MCF 10A (cell line): ENCODE measurements at places on chromosomes 13 and 19. TPM values are rescaled to one million over a fixed set of nuclear protein-coding genes. Genes with fewer than 3 reads are reported as not detected.
A peak's percentile ranks its signal among the peaks of the same experiment; 100 is the strongest.

- no peak overlapping the region for H3K4me3 ChIP-seq
- H3K27ac ChIP-seq: no peak overlapping the region
- no peaks in the 10 kb centered on the region for H3K36me3 ChIP-seq
- no peaks in the 10 kb centered on the region for H3K27me3 ChIP-seq
- no peak for DNase-seq
These were observed 39.4 kb downstream of the ZNF136 start for GRCh38 chr19:12202250-12202649.

GRCh38 chr19:39568604-39569003 is 28.6 kb upstream of the EID2 start:
- peaks cover 23% of the 10 kb centered on the region for H3K27me3 ChIP-seq
- no peak overlapping the region for H3K27ac ChIP-seq
- peak; percentile 25 for DNase-seq
- H3K4me3 ChIP-seq: no peak overlapping the region
- H3K36me3 ChIP-seq: no peaks in the 10 kb centered on the region

- no peak for DNase-seq
- peaks cover 25% of the 10 kb centered on the region for H3K27me3 ChIP-seq
These were observed 67.4 kb downstream of the MCF2L start for GRCh38 chr13:113036401-113036800.

DNA sequence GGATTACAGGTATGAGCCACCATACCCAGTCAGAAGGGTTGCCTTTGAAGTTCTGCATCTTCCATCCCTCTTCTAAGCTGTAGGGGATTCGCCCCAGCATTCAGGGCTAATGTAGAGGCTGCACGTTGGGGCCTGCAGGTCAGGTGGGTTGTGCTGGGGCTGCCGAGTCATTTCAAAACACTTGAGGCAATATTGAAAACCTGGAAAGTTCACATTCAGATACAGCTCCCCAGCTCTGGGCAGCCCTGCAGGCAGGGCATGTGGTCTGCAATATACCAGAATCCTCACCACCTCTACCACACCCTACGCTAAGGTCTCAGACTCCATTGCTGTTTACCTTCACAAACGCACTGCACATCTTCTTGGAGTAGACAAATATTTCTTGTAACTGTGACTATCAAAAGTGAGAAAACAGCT is 24.6 kb downstream of the CCNE1 start:
- peaks cover under 1% of the 10 kb centered on the region for H3K4me1 ChIP-seq
- no peak for DNase-seq
- no peaks in the 10 kb centered on the region for H3K36me3 ChIP-seq
- no peaks in the 10 kb centered on the region for H3K27me3 ChIP-seq

- H3K27ac ChIP-seq: no peak overlapping the region
- H3K4me3 ChIP-seq: no peak overlapping the region
- H3K36me3 ChIP-seq: peaks cover 63% of the 10 kb centered on the region
- DNase-seq: no peak
These were observed 7.9 kb downstream of the SAMD4B start for GRCh38 chr19:39350156-39350555.

DNA sequence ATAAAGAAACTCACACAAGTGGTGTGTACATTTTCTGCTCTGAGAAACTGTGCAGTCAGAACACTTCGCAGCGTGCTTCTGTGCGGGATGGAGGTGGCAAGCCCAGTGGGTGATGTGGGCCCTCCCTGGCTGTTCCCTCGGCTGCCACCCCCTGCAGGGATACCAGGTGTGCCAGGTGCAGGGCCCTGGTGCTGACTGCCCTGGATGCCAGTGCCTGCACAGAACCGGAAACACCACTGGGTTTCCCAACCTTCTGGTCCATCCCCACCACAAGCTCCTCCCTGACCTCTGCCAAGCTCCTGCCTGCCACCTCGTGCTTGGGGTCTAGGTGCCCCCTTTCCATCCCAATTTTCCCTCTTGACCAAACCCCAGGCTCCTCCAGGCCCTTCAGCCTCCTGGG is 81.9 kb upstream of the MCF2L start:
- no peak for DNase-seq
- no peaks in the 10 kb centered on the region for H3K4me1 ChIP-seq
- no peaks in the 10 kb centered on the region for H3K36me3 ChIP-seq
- H3K4me3 ChIP-seq: no peak overlapping the region
- H3K27ac ChIP-seq: no peak overlapping the region
- no peaks in the 10 kb centered on the region for H3K27me3 ChIP-seq

GRCh38 chr13:21898945-21899344 is 228.1 kb downstream of the FGF9 start:
- H3K27ac ChIP-seq: no peak overlapping the region
- no peaks in the 10 kb centered on the region for H3K36me3 ChIP-seq
- peaks cover 9% of the 10 kb centered on the region for H3K4me1 ChIP-seq

DNA sequence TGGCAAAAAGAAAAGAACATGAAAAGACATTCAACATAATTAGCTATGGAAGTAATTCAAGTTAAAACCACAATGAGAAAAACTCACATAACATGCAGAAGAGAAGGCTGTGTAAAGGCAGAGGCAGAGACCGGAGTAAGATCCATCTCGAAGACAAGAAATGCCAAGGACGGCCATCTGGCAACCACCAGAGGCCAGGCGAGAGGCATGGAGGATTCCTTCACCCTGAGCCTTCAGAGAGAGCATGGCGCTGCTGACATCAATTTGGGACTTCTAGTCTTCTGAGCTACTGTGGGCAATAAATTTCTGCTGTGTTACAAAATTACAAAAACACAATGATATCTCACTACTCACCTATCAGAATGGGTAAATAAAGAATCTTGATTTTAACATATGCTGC is 381.0 kb downstream of the TSHZ3 start:
- H3K36me3 ChIP-seq: no peaks in the 10 kb centered on the region
- no peak overlapping the region for H3K4me3 ChIP-seq
- H3K27me3 ChIP-seq: no peaks in the 10 kb centered on the region
- no peak for DNase-seq
- no peak overlapping the region for H3K27ac ChIP-seq
- H3K4me1 ChIP-seq: no peaks in the 10 kb centered on the region

GRCh38 chr13:38518328-38518727 is 168.5 kb upstream of the FREM2 start:
- peaks cover 5% of the 10 kb centered on the region for H3K4me1 ChIP-seq
- no peak overlapping the region for H3K4me3 ChIP-seq
- DNase-seq: no peak
- H3K27me3 ChIP-seq: peaks cover 12% of the 10 kb centered on the region

GRCh38 chr19:2607712-2608601 is 94.5 kb downstream of the GNG7 start:
- peaks cover 11% of the 10 kb centered on the region for H3K27me3 ChIP-seq
- no peak overlapping the region for H3K27ac ChIP-seq
- DNase-seq: no peak
- H3K4me3 ChIP-seq: no peak overlapping the region
- H3K4me1 ChIP-seq: peaks cover 2% of the 10 kb centered on the region
- no peaks in the 10 kb centered on the region for H3K36me3 ChIP-seq

The RETN gene
- total RNA-seq: not detected in 2 replicates

The NAPSA gene
- total RNA-seq: 0.49 and 0.51 TPM in 2 replicates

DNA sequence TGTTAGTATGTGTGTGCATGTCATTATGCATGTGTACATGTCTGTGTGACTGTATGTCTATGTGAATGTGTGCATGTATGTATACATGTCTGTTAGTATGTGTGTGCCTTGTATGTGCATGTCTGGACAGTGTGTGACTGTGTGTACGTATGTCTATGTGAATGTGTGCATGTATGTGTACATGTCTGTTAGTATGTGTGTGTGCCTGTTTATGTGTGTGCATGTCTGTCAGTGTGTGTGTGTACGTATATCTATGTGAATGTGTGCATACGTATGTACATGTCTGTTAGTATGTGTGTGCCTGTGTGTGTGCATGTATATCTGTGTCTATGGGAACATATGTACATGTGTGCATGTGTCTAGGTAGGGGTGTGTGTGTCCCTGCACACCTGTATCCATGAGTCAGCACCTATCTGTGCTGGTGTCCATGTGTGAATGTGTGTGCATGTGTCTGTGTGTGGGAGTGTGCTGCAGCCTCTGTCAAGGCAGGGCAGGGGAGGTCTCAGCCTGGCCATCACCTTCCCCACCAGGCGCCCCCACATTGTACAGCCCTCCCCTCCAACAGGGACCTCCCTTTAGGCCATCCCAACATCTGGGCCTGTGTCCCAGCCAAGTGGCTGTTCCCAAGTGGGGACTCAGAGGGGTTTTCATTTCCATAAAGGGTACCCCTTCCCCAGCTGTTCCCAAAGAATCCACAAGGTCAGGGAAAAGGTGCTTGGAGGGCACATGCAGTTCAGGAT is 4.4 kb downstream of the GAS6 start:
- H3K36me3 ChIP-seq: peaks cover 12% of the 10 kb centered on the region
- H3K4me1 ChIP-seq: peaks cover 39% of the 10 kb centered on the region
- peak overlapping the region; percentile 81 for H3K27ac ChIP-seq
- DNase-seq: no peak
- no peaks in the 10 kb centered on the region for H3K27me3 ChIP-seq
- H3K4me3 ChIP-seq: peak overlapping the region; percentile 68

- H3K27me3 ChIP-seq: no peaks in the 10 kb centered on the region
- peaks cover 16% of the 10 kb centered on the region for H3K4me1 ChIP-seq
- no peak for DNase-seq
- no peak overlapping the region for H3K4me3 ChIP-seq
- H3K27ac ChIP-seq: no peak overlapping the region
- H3K36me3 ChIP-seq: peaks cover 7% of the 10 kb centered on the region
These were observed 60.8 kb downstream of the ARHGEF7 start for GRCh38 chr13:111175935-111176334.

DNA sequence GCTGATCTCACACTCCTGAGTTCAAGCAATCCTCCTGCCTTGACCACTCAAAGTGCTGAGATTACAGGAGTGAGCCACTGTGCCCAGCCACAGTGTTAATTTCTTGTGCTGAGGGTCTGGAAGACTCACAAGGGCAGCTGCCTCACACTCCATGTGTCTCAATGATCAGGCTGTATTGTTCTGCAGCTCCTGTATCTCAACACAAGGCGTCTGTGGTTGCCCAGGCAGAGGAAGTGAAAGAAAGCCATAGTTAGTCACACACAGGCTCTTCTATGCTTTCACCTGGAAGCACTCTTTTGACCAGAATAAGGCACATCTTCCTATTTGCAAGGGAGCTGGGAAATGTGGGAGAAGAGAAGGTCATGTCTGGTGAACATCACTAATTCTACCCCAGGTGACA is 107.3 kb upstream of the ZNF507 start:
- no peak overlapping the region for H3K27ac ChIP-seq
- DNase-seq: no peak
- H3K27me3 ChIP-seq: no peaks in the 10 kb centered on the region
- H3K4me3 ChIP-seq: no peak overlapping the region

DNA sequence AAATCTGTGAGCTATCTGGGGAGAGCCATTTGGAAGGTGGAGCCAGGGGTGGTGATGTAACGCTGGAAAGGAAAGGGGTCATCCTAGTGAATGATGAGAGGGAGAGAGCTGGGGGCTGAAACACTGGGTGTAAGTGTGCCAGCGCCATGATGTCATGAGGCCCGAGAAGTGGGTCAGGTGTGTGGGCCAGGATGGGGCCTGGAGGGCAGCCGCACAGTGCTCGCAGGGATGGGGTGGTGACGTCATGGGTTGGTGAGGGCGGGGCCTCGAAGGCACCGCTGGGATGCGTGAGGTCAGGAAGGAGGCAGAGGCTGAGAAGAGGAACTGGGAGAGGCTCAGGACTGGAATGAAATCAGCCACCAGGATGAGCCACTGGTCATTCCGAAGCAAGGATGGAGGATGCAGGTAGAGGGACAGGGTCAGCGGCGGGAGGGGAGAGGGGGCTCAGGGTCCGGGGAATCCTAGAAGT is 4.4 kb downstream of the CCDC61 start:
- no peak for DNase-seq
- peaks cover 33% of the 10 kb centered on the region for H3K4me1 ChIP-seq
- H3K4me3 ChIP-seq: no peak overlapping the region
- H3K27ac ChIP-seq: no peak overlapping the region
- H3K36me3 ChIP-seq: peaks cover 22% of the 10 kb centered on the region

The NTN5 gene
- 0.17 TPM in 1 of 2 replicates, not detected in the other for total RNA-seq

DNA sequence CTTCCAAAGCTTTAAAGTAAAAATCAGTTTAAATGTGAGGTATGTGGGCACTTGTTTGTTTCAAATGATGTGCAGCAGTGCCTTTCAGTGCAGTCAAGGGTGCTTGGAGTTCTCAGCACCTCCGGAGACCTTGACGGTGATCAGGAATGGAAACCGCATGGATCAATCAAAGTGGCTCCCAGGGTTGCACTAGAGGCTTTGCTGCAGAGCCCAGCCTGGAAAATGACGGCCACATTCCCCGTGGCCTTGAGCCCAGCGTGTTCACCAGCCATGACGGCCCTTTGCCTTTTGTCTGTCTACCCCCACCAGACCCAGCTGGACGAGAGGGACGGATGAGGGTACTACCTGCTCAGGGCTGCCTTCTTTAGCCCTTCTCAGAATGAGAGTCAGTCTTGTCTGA is 320.0 kb downstream of the TEX29 start:
- no peak for DNase-seq
- no peaks in the 10 kb centered on the region for H3K4me1 ChIP-seq
- H3K27ac ChIP-seq: no peak overlapping the region
- no peaks in the 10 kb centered on the region for H3K36me3 ChIP-seq

DNA sequence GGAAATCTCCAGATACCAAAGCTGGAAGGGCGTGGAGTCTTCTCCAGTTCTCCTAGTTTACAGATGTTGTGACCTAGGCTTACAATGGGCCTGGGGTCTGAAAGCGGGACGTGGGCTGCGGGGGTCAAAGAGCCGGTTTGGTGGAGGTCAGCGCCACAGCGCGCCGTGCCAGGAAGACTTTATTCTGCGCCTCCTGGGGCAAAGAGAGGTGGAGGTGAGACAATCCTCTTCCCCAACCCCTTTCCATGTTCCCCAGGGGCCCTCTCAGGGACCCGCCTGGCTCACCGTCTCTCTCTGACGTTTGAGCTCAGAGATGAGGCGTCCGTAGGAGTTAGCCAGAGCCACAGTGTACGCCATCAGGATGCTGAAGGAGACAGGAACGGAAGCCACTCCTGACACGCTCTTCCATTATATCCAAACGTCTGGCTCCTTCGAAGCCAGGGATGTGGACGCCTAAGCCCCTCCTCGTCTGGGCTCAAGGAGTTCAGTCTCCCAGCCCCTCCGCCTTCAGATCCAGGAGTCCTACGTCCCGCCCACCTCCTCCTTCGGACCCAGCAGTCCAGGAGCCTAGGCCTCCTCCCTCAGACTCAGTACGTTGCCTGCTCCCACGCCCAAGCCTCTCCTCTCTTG is 776 bp upstream of the LENG1 start:
- H3K4me3 ChIP-seq: peak overlapping the region; percentile 76
- H3K36me3 ChIP-seq: peaks cover 27% of the 10 kb centered on the region
- H3K27ac ChIP-seq: peak overlapping the region; percentile 85
- H3K4me1 ChIP-seq: peaks cover 22% of the 10 kb centered on the region

The CEACAM3 gene
- not detected in 2 replicates for total RNA-seq
